ENCODE measurements at places on chromosomes 5 and 9.
A peak's percentile ranks its signal among the peaks of the same experiment; 100 is the strongest.

DNA sequence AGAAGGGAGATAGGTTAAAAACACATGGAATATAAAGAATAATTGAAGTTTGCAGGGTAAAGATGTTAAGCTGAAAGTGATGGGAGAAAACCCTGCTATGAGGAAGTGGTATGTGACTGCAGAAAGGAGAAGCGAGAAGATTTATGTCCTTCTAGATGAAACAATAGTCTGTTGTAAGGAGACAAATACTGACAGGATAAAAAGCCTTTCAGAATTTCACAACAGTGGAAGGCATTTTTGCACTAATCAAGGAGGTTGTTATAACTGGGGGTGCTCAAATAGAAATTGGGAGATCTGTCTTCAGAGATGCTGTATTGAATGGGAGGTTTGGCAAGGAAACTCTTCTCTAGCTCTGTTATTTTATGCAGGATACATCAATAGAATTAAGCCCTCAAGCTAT, 69.6 kb downstream of the NMUR2 start:
- DNase-seq = no peak

DNA sequence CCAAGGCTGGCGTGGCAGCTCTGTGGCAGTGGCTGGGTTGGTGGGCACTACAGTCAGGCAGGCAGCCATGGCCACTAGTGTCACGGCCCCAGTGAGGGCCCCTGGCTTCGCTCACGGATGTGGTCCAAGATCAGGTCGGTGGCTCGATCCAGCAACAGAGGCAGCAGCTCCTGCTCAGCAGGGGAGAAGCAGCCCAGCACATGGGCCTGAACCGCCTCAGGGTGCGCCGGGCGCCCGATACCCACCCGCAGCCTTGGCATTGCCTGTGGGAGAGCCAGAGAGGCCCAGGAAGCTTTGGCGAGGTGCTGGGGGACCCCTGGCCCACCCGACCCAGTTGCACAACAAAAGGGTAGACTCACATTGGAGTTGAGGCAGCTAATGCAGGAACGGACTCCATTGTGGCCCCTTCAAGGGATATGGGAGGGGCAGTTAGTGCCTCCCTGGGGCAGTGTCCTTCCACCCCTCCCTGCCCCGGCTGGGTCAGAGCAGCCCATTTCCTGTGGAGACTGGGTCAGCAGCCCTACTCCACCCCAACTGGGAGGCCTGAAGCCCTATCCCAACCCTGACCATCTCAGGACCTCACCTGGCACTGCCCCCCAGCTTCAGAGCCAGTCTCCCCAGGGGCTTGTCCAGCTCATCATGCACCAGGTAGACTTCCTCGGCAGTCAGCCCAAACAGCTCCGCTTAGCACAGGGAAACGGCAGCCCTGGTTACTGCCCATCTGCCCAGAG, 1.3 kb downstream of the PTRH1 start:
- DNase-seq = no peak

DNA sequence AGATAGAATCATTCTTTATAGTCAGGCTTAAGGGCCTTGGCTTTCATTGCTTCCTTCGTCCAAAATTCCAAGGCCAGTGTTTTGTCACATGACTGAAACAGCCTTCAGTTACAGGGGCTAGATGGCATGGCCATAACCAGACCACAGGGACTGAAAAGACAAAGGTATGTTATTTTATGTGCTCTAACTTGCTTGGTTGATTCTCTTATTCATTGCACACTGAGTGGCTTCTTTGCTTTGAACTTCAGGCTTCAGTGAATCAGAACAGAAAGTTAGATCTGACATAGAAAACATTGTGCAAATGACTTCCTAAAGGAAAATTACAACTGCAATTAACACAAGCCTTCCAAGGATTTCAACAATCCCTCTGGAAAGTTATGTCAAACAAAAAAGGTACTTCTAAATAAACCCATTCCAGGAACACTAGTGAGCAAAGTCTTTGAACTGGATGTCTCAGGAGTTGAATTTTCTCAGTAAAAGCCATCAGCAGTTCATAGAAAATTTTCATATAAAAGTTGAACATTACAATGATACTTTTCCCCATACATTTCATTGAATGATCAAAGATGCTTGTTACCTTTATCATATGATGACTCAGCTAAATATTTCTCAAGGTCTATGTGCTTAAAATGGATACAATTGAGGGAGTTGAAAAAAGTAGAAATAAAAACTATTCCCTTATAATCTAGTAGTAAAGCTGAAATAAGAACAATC, 355.3 kb downstream of the TMEM232 start:
- peak; percentile 18 for DNase-seq

GRCh38 chr5:98474782-98475181, 298.7 kb upstream of the RGMB start:
- no peak for DNase-seq

GRCh38 chr5:123297198-123297831, 125.9 kb downstream of the CEP120 start:
- DNase-seq = no peak

GRCh38 chr5:50672663-50673062, 6.2 kb downstream of the PARP8 start:
- no peak for DNase-seq

- no peak for DNase-seq
Observed at GRCh38 chr5:91033370-91033769, 349.7 kb downstream of the ARRDC3 start.

DNA sequence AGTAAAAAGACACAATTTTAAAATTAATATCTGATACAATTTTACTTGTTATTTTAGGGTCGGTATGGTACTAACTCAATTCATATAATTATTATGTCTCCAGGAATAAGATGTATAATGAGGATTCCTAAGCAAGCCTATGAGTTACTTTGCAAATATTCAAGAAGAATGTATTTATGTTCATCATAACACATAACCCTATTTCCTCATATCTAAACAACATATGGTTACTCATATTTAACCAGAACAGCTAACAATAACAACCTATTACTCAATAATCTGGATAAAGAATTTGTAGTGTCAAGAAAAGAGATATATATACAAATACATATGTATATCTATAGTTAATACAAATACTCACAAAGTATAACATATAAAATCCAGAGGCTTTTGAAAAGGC, 285.9 kb downstream of the ARL15 start:
- no peak for DNase-seq

GRCh38 chr5:39062104-39062503, 12.1 kb downstream of the RICTOR start:
- DNase-seq = no peak
